GM06990 (cell line): ENCODE measurements at places on chromosomes 3 and 15.
A peak's percentile ranks its signal among the peaks of the same experiment; 100 is the strongest.

DNA sequence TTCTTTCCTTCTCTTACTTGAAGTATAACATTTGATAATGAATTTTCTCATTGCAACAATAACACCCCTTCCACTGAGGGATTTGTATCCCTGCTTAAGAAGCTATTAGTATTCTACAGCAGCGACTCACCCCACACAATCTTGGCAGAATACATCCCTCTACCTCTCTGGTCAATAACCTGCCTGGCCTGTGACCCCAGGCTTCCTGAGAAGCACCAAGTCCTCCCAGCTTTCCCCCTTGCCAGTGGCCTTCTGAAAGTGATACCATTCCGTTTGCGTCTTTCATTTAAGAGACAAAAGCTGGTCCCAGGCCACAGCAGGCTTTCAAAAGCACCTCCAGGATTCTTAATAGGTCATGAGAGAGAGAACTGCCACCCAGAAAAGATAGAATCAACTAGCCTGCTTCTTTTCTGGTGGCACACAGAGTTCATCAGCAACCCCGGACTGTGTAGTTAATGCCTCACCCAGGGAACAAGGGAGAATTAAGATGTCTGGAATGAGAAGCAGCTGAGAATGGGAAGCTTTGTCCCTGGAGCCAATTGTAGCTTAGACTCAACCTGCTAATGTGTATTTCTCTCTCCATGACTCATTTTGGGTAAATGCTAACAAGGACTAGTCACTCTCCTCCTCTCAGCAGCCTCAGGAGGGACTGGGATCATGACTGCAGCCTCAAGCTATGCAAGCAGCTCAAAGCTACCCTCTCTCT, 101.0 kb upstream of the CPNE4 start:
- DNase-seq: no peak

- DNase-seq: peak; percentile 56
These were observed 11.3 kb downstream of the TBC1D2B start for GRCh38 chr15:78065973-78066946.

- DNase-seq: no peak
These were observed 123.5 kb upstream of the GOLGA6L4 start for GRCh38 chr15:84112025-84112424.

- DNase-seq: no peak
These were observed 139.2 kb upstream of the EOMES start for GRCh38 chr3:27861046-27862036.

- DNase-seq: peak; percentile 81
These were observed 57.7 kb downstream of the IQSEC1 start for GRCh38 chr3:13015286-13016082.

- DNase-seq: no peak
These were observed 48.8 kb downstream of the EPHA6 start for GRCh38 chr3:96863129-96863740.
